NCI-H1105 treated with DMSO at 0.1 percent for 48 hours (cell line): ENCODE measurements at places on chromosomes 2 and 18.

- no peak for DNase-seq
Measured at GRCh38 chr2:50955081-50955480, 76.9 kb downstream of the NRXN1 start.

DNA sequence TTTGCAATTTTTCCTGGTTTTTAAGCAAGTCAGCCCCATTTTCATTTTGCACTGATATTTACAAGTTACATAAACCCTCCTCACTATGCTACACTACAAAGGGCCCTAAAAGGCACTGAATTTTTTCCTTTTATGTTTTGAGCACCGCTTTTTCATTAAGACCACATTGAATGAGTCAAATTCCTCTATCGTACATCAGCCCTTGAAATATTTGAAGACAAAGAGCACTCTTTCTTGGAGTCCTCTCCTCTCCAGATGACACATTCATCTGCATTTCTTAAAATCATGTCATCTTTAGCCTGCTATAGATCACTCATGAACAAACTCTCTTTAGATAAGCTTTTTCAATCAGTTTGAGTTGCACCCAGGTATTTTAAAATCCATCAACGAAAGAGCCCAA lies 306.6 kb upstream of the SOX11 start:
- no peak for DNase-seq

DNA sequence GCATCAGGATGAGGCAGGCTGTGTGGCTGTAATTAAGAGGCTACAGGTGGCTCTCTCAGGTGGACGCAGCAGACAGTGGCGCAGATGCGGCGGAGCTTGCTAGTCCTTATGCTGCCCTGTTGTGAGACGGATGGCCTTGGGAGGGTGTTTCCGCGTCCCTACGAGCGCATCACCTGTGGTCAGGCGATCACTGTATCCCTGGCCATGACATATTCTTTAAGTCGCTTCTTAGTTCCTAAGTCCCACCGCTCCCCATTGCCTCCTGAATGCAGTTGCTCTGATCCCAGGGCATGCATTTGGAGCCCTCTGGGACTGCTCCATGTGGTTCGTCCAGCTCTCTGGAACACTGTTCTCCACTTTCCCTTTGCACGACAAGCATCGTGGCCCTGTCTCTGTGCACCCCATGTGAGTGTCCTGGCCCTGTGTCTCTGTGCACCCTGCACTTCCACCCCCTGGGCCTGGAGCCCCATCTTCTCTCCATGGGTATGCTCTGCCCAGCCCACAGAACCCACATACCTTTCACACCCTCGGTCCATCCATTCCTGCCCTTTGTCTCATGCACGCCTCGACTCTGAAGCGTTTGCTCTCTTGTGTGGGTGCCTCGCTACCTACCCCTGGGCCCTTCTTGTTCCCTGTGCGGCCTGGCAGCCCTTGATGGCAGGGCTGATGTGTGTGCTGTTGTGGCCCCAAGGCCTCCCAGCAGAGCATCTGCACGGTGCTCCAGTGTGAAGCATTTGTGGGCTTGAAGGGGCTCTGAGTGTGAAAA lies 74.4 kb downstream of the SH3RF3 start:
- DNase-seq: no peak

GRCh38 chr2:97924194-97924593 lies 71.6 kb downstream of the TMEM131 start:
- DNase-seq: no peak

- no peak for DNase-seq
Measured at GRCh38 chr18:75041586-75041985, 167.4 kb downstream of the PTGR3 start.
